ENCODE measurements at places on chromosomes 3 and 15.
A peak's percentile ranks its signal among the peaks of the same experiment; 100 is the strongest.

- DNase-seq, result no peak
Measured at GRCh38 chr15:40241269-40242212, 2.7 kb downstream of the PAK6 start.

GRCh38 chr15:63861946-63862517, 28.3 kb upstream of the HERC1 start:
- DNase-seq, result no peak

DNA sequence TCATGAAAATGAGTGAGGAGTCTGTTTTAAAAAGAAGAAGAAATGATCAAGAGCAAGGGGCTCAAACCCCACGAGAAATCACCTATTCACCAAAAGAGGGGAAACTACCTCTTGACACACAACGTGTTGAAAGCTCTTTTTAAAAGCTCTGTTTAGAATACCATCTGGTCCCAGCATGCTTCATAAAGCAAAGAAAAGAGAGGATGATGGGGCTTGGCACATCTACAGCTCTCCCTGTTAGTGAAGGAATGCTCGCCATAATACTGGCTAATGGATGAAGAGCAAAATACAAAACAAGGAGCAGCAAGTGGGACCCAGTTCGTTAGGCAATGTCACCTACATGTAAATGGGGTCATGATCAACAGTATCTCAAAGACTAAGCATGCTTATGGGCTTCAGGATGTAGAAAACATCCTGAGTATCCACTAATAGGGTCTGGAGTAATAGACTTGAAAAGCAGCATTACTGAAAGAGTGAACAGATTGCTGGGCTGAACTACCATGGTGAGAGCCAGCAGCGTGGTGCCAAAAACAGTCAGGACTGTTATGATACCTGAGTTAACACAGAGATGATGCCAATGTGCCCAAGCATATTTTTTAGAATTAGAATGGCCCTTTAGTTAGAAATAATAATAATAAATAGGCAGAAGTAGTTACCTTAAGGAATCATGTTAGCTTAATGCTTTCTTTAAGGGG, 159.7 kb upstream of the POU1F1 start:
- DNase-seq, result no peak

- peak; percentile 90 for DNase-seq
Measured at GRCh38 chr15:48579945-48580671, 65.4 kb downstream of the FBN1 start.

DNA sequence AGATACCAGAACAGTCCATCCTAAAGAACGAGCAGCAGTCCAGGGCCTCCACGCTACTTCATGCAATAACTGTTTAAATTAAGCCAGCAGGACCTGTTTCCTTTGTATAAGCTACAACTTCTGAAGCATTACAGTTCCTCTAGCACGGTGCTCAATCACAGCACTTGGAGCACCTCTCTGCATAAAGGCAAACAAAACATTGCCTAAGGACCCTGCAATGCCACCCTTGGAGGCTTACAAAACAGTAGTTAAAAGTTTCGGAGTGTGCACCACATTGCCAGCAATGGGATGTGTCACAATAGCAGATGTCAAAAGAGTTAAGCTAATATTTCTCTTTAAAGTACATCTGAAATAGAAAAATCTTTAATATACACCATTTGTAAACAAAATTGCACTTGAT, 2.6 kb upstream of the VPS39 start:
- no peak for DNase-seq

DNA sequence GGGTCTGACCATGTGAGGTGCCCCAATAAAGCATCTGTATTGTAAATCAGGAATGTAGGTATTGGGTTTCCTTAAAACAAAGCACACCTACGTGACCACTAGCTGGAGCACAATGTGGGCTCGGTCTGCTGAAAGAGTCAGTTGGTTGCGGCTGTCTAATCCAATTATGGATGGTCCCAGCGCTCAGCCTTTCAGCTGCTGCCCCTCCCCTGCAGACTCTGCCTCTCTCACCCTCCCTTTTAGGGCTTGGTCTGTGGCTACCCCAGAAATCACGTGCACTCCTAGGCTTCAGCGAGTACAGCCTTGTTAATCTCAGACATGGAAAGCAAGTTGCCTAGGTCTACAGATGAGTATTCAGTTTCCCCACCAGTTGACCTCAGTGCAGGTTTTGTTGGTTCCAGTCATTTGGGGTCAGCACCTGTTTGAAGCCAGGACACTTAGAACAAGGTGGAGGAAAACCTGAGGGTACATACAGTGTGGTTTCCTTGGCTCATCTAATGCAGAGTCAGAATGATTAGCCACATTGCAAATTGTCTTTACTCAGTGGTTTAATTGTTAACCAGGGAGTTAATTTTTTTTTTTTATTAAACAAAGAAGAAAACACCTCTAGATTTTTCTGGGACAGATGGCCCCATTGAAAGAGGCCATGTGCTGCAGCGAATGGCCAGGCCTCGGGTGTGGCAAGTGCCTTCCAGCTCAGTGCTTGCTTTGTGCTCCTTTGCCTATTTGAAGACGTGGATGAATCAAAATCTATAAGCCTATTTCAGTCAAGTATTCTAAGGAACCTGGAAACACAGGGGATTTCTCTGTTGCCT, 137.7 kb downstream of the IGF1R start:
- no peak for DNase-seq

GRCh38 chr3:20056725-20057611, 16.7 kb downstream of the KAT2B start:
- no peak for DNase-seq

- peak; percentile 1 for DNase-seq
Measured at GRCh38 chr15:101578443-101578894, 73.7 kb downstream of the TM2D3 start.

DNA sequence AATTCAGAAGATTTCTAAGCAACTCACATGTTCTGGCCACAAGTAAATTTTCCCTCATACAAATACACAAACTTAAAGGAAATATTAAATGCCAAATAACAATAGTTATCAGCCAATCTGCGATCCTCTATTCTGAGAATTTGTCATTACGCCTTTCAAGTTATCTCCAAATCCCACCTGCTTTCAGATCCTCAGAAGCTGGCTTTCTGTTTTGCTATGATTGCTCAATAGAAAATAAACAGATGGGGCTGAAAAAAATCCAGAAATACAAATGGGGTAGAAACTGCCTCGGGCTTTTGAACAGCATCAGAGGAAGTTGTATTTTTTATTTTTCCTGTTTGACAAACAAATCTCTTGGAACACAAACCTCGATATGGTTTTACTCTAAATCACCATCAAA, 74.0 kb upstream of the CNTN4 start:
- DNase-seq, result peak; percentile 94

- peak; percentile 67 for DNase-seq
Measured at GRCh38 chr3:108406063-108406660, 104.2 kb downstream of the MYH15 start.

DNA sequence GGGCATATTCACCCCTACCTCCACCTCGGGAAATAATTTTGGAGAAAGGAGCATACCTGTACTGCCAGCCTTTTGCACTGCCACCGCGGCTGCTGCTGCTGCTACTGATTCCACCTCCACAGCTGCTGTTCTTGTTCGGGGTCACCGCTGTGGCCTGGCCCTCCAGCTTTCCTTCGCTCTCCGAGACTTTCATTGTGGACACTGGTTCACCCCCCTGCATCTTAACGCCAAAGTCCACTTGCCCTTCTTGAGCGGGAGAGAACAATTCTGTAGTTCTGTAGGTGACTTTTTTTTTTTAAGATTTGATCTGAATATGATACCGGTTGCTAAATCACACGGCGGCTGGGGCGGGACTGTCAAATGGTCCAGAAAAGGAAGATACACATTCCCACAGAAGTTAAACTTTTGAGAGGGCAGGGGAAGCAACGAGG, 701 bp downstream of the OSBPL11 start:
- peak; percentile 59 for DNase-seq

DNA sequence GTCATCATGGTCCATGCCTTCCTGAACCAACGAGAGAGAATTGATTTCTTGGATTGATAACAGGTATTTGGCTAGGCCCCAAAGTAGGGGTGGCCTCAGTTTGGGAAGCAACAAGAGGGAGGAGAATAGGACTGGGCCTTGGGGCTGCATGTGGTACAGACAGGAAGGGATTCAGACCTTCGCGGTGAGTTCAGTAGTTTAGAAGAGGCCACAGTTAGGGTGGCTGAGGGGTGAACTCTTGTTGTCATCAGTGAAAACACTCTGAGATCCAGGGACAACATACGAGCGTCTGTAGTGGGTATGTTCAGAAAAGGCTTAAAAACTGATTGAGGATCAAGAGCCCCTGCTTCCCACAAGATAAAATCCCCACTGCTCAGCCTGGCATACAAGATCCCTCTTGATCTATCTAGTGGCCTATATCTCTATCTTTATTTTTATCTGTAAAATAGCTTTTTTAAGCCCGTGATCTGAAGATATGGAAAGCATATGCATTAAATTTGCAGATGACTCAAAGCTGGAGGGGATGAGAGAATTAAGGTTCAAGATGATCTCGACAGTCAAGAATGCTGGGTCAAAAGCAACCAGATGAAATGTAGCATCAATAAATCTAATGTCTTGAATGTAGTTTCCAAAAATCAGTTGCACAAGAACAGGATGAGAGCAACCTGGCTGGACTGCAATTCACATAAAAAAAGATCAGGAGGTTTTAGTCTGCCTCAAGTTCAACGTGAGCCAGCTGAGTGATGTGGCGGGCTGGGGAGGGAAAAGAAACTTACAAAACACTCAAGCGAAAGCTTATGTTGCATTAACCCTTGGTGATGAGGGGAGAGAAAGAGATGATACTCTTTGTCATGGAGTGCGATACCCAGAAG, 221.1 kb upstream of the TLE3 start:
- no peak for DNase-seq

DNA sequence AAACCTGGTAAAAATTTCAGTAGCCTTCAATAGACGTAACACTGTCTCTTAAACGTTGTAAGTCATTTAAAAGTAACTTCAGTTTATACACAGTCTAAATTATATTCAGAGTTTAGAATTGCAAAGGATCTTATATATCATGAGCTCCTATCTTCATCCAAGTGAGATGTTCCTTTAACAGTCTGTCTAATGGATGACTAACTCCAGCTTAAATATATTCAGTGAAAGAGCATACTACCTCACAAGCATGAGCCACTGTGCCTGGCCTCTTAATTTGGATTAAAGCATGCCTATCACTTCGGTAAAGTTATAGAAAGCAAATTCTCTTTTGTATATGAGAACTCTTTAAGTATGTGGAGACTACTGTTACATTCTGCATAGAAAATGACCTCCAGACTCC, 7.0 kb downstream of the FYTTD1 start:
- no peak for DNase-seq

DNA sequence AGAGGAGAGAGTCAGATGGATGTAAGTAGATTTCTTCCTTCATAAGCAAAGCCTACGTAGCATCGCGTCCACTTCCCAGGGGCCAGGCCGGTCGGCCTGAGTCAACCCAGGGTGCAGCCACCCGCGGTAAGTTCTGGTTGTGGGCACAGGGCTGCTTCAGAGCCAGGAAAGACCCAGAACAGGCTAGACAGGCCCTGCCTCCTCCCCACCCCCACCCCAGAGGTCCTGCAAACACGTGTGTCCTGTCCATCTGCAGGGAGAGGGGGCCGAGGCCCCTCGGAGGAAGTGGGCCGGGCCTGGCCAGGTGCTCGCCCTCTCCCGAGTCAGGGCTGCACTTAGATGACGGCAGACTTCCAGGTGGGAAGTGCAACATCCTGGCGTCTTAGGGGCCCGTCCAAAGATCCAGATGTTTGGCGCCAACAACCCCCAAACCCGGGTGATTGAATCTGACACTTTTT, 100.8 kb upstream of the ALDH1A3 start:
- DNase-seq, result no peak

GRCh38 chr3:47645551-47645950, 66.9 kb upstream of the CSPG5 start:
- no peak for DNase-seq

DNA sequence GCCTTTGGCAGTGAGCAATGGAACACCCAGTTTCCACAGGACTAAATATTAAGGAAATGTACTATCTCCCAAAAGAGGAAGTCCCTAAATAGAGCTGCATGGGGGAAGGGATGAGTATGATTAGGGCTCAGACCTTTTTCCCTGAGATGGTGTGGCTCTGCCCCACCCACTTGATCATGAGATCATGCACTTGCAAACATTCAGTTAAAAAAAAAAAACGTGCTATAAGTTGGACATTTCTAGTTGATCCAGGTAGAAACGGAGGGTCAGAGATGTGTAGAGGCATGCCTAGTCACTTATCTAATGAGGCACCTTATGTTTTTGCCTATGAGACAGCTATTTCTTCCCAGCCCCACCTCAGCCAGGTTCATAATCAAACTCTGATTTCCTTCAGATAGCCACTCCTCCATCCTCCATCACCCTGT, 24.5 kb upstream of the SSR3 start:
- peak; percentile 87 for DNase-seq

DNA sequence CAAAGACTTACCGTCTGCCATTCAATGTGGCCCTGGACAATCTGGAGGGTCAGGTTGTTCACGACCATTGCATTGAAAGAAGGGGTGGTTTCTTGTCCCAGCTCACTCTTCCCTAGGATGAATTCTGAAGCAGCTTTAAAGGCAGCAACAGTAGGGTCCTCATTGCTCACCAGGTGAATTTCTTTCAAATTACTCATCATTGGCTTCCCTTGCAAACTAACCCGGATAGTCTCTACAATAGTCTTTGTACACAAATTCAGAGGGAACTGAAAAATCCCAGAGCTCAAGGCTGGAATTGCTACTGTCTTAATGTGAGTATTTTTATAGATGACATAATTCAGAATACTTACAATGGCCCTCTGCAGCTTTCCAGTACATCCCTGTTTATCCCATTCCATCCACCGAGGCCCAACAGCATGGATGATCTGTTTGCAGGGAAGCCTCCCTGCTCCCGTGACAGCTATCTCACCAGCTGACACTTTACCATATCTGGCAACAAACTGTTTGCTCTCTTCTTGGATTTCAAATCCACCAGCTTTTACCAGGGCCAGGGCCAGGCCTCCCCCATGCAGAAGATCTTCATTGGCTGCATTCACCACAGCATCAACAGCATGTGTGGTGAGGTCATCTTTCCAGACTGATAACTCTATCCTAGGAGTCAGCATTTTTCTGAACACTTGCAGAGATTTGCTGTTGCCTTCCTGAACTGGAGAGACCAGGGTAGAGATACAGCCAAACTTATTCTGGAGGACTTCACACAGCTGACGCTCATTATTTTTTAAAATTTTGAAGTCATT, 8.6 kb downstream of the PARP9 start:
- DNase-seq, result no peak

- no peak for DNase-seq
Measured at GRCh38 chr3:61573441-61573840, 12.1 kb downstream of the PTPRG start.

DNA sequence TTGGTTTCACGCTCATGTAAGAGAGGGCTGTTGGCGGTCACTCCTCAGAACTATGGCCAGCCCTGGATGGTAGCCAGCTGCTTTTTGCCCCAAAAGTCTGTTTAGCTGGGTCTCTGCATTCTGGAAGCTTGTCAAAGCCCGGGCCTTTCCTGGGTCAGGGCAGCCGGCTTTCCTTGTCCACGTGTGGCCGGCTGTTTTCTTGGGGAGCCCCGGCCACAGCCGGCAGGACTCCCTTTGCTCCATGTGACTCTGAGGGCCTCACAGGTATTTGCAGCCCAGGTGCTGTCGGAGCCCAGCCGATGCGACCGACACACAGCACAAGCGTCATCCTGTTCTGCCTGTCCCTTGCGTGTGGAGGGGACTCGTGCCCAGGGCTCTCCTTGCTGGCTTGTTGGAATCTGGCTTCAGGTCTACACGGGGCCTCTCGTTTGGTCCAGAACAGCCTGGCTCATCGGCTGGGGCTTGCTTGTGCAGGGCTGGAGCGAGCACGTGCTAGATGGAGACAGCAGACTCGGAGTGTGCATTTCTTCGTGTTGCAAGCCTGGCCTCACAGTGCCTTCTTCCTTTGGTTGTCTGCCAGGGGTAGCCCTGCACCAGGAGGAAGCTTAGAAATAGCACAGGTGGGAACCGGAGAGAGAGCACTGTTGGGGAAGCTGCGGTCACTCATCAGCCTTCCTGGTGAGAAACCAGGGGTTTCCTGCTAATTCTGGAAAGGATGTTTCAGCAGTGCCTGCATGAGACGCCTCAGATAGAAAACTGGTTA, 51.5 kb downstream of the PGPEP1L start:
- DNase-seq, result no peak

Data from OCI-M1 (cell line).